ENCODE measurements at places on chromosomes 2 and 18.

DNA sequence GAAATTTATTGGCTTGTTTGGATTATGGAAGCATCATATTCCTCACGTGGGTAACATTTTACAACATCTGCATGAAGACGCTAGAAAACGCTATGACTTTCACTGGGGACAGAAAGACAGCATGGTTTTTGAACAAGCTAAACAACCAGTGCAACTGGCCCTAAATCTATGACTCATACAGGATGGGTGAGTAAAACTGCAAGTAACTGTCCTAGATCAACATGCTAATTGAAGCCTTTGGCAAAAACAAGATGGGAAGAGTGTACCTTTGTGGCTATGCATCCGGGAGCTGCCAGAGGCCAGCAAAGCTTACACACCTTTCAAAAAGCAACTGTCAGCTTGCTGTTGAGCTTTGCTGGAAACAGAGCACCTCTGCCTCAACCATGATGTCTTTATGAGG lies 1096.0 kb upstream of the DDX18 start:
- DNase-seq = no peak

- no peak for DNase-seq
Observed at GRCh38 chr18:58449464-58449863, 179.4 kb downstream of the ALPK2 start.

GRCh38 chr2:79219383-79219988 lies 59.9 kb upstream of the REG3A start:
- no peak for DNase-seq

DNA sequence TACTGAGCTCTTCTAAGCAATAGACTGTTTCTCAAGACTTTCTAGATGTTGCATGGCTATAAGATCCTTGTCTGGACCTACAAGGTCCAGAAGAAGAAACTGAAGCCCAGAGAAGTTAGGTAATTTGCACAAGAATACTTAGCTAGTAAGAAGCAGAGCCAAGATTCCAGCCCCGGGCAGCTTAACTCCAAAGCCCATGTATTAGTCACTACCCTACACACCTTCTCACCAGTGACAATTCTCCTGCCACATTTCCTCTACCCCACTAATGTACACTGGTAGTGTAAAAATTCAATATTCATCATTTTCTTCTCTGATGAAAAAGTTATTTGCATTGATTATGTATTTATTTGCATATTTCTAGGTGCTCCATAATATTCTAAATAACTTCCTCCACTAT lies 95.5 kb upstream of the CREB1 start:
- DNase-seq = no peak

DNA sequence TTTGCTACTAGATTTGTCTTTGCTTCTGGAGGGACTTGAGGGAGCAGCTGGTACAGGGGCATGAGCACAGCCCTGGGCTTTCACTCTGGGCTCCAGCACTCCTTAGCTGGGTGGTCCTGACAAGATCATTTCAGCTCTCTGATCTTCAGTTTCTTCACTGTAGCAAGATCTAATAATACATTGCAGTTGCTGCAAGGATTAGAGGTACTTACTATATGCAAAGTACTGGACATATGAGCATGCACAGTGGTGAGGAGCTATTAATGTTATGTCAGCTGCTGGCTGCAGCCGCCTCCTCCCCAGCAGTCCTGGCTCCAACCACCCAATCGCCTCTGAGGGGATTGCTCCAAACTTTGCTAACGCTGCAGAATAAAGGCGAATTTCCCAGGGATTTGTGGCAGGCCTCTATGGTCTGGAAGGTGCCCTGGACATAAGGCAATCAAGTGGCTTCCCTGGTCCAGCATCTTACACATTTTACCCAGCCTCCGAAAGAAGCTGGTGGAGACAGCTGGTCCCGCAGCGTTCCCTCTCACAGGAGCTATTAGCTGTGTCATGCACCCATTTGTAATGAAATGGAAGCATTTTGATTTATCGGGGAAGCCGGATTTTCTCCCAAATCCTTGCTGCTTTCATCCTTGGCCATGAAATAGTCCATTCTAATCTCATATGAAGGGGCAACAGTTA lies 96.7 kb downstream of the RHOB start:
- no peak for DNase-seq

DNA sequence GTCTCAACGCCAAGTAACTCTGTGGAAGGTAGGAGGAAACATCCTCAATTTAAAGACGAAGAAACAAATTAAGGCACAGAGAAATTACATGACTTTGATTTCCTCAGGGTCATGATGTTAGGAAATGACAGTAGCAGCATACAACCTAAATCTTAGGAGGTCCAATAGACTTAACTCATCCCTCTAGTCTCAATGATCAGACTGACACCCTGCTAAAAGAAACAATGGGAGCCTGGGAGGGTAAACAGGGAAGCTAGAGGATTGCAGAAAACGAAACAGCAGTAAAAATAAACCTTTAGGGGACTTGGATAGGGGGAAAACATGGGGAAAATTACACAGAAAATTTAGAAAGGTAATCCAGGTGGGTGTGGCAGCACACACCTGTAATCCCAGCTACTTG lies 56.0 kb downstream of the ROCK2 start:
- DNase-seq = no peak

- DNase-seq = no peak
Observed at GRCh38 chr2:128503399-128504245, 185.0 kb upstream of the HS6ST1 start.

DNA sequence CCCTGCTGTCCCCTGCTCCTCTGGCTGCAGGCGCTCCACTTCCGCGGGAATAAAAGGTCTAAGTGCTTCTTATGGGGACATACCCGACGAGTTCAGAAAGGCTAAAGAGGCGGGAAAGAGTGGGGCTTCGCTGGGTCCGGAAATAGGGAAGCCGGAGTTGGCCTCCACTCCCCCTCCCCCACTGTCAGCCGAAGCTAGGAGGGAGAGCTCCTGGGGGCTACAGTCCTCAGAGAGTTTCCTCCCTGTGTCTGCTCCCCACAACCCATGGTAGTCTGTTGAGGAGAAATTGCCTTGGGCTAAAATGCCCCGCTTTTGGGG lies 7.2 kb downstream of the GAD1 start:
- no peak for DNase-seq

DNA sequence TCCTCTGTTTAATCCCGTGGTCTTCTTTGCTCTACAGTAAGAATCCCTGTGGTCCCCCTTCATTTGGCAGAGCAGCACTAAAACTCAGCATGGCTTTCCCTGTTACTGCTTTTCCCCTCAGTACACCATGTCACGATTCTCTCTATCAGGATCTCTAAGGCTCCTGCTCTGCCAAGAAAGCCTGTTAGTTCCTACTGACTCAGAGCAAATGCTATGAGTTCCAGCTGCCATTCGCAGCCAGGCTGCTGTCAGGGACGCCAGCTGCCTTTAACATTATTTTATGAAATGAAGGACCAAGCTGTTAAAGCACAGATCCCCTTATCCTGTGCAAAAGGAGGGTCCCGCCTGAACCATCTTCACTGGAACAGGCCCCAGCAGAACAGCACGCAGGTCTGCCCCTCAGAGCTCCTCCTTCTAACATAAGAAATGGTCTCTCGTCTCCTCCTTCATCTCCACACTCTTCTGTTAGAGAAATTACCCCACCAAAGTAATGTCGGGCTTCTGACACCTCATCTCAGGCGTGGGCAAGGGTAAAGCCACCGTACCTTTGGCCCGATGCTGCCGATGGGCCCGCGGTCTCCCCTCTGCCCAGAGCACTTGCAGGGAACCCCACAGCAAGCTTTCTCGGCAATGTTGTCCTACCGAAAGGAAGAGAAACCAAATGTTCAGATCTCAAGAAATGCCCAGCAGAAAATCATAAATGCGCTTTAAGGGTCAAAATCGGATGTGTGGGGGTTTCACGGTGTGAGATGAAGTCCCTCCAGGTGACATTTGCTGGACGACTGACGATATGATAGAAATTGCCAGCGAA lies 52.6 kb downstream of the COL6A3 start:
- DNase-seq = no peak

- DNase-seq = no peak
Observed at GRCh38 chr18:10081492-10081891, 167.7 kb downstream of the VAPA start.

- DNase-seq = no peak
Observed at GRCh38 chr2:178043266-178043665, 29.3 kb downstream of the PDE11A start.

GRCh38 chr2:219056896-219057708 lies 3.6 kb downstream of the IHH start:
- DNase-seq = no peak

- DNase-seq = no peak
Observed at GRCh38 chr18:34550902-34551301, 159.2 kb upstream of the DTNA start.

GRCh38 chr2:241904791-241905710 lies 35.5 kb downstream of the RTP5 start:
- DNase-seq = no peak

DNA sequence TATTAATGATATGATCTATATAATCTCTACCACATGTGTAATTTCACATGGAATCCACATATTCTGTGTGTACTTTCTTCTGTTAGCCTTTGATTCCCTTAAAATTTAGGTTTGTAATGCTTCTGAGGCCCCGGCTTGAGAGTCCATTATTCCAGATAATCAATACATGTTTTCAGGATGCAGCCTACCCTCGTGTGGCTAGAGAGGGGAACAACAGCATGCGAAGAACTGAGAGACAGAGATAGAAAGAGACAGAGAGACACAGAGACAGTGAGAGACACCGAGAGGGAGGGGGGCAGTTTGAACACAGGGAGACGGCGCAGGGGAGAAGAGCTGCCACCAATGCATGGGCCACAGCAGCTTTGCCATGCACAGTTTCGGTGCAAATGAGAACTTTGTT lies 185.4 kb downstream of the SNTG2 start:
- DNase-seq = no peak

GRCh38 chr2:171529914-171530313 lies 7.6 kb downstream of the CYBRD1 start:
- no peak for DNase-seq

GRCh38 chr2:207182911-207183310 lies 17.2 kb upstream of the KLF7 start:
- no peak for DNase-seq

- no peak for DNase-seq
Observed at GRCh38 chr18:35478520-35479435, 19.0 kb downstream of the INO80C start.

- no peak for DNase-seq
Observed at GRCh38 chr18:24006712-24007313, 7.7 kb upstream of the TTC39C start.

- no peak for DNase-seq
Observed at GRCh38 chr2:151968770-151969470, 129.9 kb downstream of the CACNB4 start.

DNA sequence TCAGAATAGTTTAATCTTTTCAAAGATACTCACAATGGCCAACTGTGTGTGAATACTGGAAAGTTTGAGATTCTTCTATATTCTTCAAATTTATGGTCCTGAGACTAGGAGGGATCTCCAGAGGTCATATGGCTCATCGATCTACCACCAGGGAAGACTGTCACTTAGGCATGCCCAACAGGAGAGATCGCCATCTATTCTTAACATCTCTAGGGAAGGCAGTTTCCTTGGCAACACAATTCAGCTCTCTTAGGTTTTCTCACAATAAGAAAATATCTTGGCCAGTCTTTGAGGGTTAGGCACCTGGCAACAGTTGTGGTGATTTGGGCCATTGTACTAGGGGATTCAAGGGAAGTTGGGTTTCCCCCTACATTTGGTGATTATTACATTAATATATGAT lies 107.2 kb downstream of the GALNT3 start:
- DNase-seq = no peak

DNA sequence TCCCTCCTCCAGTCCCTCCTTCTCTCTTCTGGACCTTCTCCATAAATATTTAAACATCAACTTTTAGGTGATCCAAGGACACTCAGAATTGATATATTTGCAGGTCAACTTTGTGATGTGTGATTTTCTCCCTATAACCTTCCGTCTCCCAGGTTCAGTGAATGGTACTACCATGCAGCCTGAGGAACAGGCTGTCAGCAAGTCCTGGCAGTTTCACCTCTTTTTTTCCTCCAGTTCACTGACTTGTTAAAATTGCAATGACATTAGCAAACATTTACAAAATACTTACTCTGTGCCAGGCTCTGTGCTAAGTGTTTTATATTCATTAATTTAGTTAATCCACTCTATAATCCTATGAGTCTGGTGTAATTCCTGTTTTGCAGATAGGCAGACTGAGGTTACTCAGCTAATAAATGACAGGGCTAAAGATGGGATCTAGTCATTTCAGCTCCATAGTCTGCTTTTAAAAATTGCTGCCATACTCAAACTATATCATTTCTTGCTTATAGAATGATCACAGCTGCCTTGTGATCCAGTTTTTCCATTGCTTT lies 7.9 kb downstream of the SLC3A1 start:
- DNase-seq = no peak

GRCh38 chr2:136000502-136000901 lies 15.1 kb upstream of the DARS1 start:
- no peak for DNase-seq

DNA sequence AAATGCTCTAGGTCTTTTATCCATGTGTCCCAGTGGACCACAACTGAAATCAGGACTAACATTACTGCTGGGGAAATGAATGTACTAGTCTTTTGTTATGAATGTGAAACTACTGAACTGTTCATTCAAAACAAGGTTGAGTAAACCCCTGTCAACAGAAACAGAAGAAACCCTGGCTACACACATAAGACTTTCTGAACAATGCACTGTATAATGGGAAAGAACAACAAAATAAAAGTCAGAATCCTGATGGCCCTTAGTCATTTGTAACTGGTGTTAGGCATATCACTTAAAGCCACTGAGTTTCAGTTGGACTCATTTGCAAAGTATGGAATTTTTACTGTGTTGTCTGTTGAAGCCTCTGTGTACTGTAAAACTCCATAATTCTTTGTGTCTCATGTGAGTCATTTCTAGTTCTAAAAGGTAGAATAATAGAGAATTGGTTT lies 77.0 kb upstream of the UBXN4 start:
- DNase-seq = no peak

GRCh38 chr2:229775614-229776313 lies 61.4 kb upstream of the DNER start:
- DNase-seq = no peak

GRCh38 chr18:3486512-3486911 lies 36.5 kb downstream of the TGIF1 start:
- DNase-seq = no peak

- DNase-seq = no peak
Observed at GRCh38 chr2:71340176-71340575, 8.6 kb downstream of the ZNF638 start.

DNA sequence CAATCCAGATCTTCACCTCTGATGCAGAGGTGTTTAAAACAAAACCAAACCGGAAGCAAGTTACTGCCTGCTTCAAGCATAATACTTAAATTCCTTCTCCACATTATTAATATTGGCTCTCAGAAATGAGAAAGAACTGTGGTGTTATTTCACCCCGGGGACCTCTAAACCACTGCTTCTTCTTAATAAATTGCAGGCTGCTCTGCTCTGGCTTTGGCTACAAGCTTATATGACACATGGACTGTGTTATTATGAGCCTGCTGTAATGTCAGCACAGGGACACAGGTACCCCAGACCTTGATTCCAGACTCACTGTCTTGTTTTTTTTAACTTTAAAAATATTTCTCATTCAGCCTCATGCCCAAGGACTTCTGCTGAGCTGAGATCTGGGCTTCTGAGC lies 45.1 kb downstream of the ST6GAL2 start:
- no peak for DNase-seq

GRCh38 chr18:3875376-3875775 lies 425.4 kb downstream of the TGIF1 start:
- no peak for DNase-seq
